ENCODE measurements at places on chromosomes 3 and 15.
A peak's percentile ranks its signal among the peaks of the same experiment; 100 is the strongest.

DNA sequence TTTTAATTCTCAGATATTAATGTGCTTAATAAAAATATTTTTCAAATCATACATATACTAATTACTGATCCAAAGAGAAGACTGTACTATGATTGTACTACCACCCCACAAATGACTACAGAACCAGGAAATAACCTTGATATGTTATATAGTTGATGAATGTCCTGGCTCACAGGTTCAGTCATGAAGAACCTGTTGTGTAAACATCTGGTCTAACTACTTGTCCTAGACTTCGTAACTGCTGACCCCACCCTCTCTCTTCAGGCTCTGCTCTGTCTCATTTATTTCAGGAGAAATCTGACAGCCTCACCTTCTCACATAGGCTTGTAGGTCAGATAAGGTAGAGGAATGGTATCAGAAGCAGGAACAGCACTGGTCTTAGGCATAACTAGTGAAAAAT is 14.7 kb upstream of the CSTA start:
- DNase-seq = no peak

DNA sequence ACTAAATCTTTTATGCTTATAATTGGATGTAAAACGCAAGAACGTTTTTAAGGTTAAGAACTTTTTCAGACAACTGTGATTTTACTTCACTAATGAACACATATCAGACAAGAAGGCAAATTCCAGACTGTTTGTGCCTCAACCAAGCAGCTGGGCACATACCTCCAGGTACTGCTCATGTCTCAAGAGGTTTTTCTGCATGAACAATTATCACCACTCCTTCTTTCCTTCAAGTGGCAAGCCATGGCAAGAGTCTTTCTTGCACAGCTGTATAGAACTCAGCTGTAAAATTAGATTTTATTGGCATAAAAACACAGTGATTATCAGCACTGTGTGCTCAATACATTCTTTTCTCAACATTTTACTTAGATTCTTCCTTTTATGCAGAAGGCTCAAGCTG is 64.3 kb downstream of the FNDC3B start:
- DNase-seq = peak; percentile 67

- no peak for DNase-seq
Measured at GRCh38 chr3:134077649-134078161, 48.0 kb upstream of the SLCO2A1 start.

DNA sequence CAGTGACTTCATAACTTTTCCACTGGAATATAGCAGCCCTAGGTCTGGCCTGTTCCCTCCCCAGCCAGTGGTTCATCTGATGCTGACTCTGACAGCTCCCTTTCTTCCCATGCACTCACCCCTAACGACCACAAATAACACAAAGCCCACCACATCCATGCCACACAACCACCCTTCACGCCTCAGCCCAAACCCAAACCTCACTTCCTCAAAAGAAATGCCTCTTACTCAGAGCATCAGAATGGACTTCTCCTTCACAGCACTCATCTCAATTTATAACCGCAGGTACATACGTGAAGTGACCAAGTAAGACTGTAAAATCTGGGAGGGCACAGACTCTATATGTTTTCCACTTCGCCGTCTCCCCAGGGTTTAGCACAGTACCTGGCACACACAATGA is 1.1 kb downstream of the RBSN start:
- DNase-seq = peak; percentile 3

- no peak for DNase-seq
Measured at GRCh38 chr3:104214937-104215336, 1151.8 kb upstream of the ALCAM start.

GRCh38 chr3:157280786-157281185 is 120.8 kb upstream of the CCNL1 start:
- DNase-seq = no peak

DNA sequence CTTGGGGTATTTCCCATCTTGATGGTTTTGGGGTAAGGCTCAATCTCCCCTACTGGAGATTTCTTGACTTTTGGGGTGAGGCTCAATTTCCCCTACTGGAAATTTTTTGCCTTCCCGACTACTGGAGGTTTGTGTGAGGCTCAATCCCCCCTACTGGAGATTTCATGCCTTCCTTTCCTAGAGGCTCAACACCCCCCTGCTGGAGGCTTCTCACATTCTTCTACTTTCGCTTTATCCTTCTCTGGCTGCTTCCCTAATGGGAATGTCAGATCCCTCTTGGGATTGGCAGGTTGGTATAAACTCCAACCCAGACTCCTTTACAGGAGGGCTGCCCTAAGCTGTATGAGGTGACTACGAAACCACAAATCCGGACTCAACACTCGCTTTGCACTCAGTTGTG is 49.2 kb downstream of the KATNBL1 start:
- no peak for DNase-seq

GRCh38 chr3:184737641-184738505 is 26.0 kb upstream of the MAGEF1 start:
- peak; percentile 77 for DNase-seq

- no peak for DNase-seq
Measured at GRCh38 chr3:14797731-14798130, 21.0 kb upstream of the FGD5 start.

- no peak for DNase-seq
Measured at GRCh38 chr3:40129981-40130380, 179.5 kb upstream of the EIF1B start.

- DNase-seq = peak; percentile 32
Measured at GRCh38 chr3:161104561-161105551, at the start of gene B3GALNT1. B3GALNT1 (minus strand) TSS chr3:161105349; CDS start chr3:161086754, 18,595 bp downstream.

DNA sequence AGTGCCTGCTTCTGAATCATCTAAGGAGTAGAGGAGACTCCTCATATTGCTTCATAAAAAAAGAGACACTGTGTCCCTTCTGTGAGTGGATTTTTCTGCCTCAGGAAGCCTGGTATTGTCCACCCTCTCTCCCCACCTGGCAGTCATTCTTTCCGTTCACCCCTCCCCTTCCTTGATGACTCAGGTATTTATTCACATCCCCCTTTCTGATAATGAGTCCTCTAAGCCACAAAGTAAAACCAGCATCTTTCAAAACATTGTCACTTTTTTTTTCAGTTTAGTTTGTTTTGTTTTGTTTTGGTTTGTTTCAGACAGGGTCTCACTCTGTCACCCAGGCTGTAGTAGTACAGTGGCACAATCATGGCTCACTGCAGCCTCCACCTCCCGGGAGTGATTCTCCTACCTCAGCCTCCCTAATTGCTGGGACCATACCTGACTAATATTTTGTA is 65.2 kb upstream of the UBE2E1 start:
- DNase-seq = no peak

GRCh38 chr3:186059192-186059591 is 49.7 kb downstream of the ETV5 start:
- DNase-seq = no peak

- no peak for DNase-seq
Measured at GRCh38 chr3:14201940-14202684, 23.5 kb downstream of the LSM3 start.

DNA sequence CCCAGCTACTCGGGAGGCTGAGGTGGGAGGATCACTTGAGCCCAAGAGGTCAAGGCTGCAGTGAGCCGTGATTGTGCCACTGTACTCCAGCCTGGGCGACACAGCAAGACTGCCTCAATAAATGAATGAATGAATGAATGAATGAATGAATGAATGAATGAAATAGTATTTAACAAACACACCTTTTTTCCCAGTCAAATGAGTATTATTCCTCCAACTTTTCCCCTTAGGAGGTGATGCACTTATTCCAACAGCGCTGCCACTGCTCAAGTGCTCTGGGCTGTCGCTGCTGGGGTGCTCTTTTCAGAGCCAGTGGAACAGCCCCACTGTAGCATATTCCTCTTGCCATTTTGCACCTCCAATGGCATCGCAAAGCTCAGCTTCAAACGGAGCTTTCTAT is 66.8 kb upstream of the RAD18 start:
- no peak for DNase-seq

DNA sequence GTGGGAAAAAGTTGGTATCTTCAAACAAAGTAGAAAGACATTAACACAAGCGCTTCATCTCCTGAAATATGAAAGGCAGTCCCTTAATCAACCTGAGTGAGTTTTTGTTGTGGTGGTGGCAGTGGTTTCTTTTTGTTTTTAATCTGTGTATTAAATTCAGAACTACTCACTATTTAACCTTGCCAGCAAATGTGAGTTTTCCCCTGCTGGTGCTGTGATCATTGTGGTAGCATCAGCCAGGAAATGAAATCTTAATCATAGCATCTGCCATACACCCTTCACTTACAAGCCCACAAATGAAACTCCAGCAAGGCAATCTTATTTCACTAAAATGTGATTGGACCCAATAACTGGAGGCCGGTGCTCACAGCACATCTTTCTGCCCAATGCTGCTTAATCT is 229.7 kb downstream of the SHOX2 start:
- no peak for DNase-seq

GRCh38 chr3:38109580-38110313 is 27.2 kb downstream of the ACAA1 start:
- DNase-seq = no peak

DNA sequence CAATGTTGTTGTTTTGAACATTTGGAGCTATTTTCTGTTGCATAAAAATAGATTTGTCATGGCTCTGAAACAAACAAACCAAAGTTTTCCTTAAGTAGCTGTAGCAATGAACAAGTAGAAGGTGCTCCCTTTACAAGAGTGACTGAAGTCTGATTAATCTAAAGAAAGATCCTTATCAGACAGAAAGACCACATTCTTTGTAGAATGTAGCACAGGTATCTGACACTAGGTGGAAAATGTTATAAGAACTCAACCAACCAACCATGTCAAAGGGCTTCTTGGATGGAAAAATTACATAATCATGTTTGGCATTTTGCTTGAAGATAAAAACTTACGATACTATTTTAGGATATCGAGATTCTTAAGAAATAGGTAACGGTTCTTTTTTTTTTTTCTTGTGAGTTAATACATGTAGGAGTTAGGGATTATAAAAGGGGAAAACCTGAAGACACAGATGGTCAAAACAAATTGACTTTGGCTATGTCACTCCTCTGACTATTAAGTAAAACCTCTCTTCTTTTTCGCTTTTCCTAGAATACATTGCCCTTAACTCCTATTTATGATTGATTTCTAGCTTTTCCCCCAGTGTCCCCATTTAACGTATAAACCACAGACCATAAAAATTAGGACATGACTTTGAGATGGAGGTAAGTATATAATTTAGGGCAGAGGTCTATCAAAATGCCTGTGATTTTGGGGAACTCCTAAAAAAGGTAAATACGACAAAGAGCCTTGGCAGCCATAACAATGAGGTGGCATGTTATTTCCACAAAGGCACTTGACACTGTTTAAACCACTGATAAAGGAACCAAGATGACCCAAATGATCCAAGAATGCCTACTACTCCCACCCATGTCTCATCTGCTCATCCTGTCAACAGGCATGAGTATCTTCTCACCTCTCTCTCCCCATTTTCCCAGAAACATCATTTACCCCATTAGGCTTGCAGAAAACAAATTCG is 72.0 kb downstream of the CCR4 start:
- no peak for DNase-seq

- no peak for DNase-seq
Measured at GRCh38 chr15:101240358-101240757, 11.5 kb downstream of the CHSY1 start.

Measured in brain microvascular endothelial cell (primary cell).